ENCODE measurements at places on chromosomes 2 and 18.

- DNase-seq = no peak
These were observed 91.8 kb downstream of the NOL10 start for GRCh38 chr2:10597956-10598355.

DNA sequence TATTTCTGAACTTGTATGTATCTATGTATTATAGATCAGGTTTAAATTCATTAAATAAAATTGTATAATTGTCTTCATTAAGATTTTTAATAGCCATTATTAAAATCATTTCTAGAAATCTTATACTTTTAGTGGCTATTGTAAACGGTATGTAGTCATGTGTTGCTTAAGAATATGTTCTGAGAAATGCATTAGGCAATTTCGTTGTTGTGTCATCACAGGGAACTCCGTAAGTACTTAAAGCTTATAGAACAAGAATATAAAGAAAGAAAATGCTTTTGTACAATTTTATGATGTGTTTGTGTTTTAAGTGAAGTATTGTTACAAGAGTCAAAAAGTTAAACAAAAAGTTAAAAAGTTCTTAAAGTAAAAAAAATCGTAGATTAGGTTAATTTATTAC is 765.8 kb downstream of the METTL4 start:
- no peak for DNase-seq

GRCh38 chr2:26202981-26203490 is 30.1 kb downstream of the GAREM2 start:
- no peak for DNase-seq

DNA sequence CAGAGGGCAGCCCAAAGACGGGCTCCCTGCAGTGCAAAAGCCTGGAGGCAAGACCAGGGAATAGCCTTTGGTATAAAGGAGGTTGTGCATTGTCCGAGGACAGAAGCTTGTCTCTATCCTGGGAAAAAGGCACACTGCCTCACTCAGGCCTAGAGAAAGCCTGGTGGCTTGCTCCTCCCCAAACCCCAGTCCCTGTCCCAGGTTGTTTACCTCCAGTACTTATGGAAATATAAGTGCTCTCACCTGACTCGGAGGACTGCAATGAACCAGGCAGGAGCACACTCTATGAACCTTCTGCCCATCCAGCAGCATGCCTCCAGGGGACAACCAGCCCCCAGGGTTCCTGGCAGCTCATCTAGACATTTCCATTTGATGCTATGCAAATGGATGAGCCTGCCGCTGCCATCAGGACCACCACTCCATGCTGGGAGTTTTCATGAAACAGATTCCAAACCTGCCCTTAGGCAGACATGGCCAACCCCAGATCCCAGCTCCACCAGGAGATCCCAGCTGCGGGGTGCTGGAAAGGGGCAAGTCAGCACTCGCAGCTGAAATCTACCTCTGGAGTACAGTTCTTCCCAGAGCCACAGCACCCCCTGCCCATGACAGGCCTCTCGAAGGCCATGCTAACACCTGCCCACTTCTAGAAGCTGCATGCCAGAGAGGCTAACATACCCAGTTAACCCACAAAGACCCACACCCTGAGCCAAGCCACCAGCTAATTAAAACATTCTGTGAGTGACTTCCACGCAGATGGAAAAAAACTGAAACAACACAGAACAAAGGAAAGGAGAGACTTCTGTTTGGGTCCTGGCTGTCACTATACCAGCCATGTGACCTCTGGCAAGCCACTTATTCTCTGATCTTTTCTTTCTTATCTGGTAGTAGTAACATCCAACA is 101.7 kb downstream of the TTC32 start:
- no peak for DNase-seq

DNA sequence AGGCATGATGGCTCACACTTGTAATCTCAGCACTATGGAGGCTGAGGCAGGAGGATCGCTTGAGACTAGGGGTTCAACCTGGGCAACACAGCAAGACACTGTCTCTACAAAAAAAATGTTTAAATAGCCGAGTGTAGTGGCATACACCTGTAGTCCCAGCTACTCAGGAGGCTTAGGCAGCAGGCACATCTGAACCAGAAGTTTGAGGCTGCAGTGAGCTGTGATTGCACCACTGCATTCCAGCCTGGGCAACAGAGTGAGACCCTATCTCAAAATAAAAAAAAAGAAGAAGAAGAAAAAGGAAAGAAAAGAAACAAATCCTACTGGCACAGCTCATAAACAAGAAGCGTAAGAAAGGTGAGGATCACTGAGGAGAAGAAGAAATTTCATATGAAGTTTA is 19.9 kb downstream of the METTL4 start:
- no peak for DNase-seq

GRCh38 chr18:57498682-57499256 is 63.6 kb downstream of the ONECUT2 start:
- no peak for DNase-seq

DNA sequence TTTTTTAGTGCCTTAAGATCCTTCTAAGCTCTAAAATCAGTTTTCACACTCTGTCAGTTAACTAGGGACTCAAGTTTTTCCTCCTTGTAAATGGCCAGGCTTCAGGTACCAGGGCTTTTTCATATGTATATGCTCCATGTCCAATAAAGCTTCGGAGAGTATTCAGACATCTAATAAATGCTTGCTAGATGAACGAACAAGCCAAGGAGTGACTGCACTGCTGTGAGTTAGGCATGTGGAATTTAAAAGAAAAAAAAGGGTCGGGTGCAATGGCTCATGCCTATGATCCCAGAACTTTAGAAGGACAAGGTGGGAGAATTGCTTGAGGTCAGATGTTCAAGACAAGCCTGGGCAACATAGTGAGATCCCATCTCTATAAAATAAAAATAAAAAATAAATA is 81.9 kb downstream of the CDH2 start:
- no peak for DNase-seq
